ENCODE measurements at places on chromosomes 7 and 10.

DNA sequence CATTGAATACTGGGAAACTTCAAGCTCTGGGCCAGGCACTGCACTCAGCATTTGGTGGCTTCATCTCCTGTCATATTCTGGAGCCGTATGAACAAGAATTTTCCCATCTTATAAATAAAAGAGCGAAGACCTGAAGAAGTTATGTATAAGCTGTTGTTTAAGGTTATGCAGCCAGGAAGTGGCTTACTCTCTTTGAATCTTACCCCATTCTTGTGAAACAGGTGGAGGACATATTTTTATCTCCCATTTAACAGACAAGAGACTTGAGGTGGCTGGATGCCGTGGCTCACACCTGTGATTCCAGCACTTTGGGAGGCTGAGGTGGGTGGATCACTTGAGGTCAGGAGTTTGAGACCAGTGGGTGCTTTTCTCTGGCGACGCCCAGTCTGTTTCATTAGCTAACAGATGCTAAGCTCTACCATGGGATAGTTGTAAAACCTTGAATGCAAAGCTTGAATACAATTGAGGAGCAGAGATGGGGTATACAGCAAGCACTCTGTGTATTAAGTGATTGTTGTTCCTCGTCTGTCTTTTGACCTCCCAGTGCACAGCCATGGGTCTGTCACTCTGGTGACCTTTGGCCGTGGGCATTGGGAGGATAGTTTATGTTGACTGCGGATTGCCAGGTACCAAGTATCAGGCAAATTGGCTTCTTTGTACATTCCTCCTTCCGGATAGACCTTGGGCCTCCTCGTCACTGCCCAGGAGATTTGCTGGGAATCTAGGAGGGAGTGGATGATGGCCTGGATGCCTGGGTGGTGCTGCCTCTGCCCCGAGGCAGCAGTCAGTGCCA is 85.8 kb downstream of the GRK5 start:
- DNase-seq: no peak

- DNase-seq: no peak
These were observed 10.5 kb upstream of the KCP start for GRCh38 chr7:128920913-128921582.

DNA sequence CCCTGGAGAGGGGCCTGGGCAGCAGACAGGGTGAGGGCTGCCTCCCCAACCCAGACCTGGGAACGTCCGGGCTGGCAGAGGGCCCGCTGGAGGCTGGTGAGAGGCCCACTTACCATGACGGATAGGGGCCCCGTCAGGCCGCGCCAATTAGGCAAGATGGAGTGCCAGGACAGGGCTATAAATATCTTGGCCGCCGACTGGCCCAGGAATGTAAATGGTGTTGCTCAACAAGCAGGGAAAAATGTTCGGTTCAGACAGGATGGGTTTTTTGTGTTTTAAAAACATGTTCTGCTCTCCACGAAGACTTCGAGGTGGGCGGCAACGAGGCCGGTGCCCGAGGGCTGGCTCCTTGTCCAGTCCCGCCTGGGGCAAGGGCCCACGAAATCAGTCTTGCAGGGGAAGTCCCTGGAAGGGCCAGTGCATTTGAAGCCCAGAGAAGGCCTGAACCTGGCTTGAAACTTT is 35.8 kb upstream of the ELN start:
- DNase-seq: no peak

GRCh38 chr10:1404323-1405260 is 332.7 kb downstream of the ADARB2 start:
- DNase-seq: no peak

DNA sequence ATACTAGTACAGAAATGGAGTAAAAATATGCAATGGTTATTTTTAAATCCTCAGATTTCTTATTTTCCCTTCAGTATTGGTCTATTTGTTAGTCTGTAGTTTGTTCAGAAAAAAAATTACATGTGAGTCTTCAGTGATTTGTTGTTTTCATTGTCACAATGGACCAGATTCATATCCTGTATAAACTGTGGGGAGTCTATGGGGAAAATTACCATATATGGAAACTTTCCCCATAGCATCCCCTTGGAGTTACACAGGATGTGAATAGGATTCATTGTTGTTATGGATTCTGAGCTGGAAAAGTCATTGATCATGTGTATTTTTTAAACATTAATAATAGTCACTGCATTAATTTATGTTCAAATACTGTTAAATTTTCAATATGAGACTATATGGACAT is 72.6 kb downstream of the ST7 start:
- DNase-seq: no peak

- DNase-seq: no peak
These were observed 87.0 kb downstream of the ADK start for GRCh38 chr10:74238031-74238431.

GRCh38 chr7:55366461-55367070 is 1.4 kb downstream of the LANCL2 start:
- DNase-seq: no peak

GRCh38 chr7:44131173-44132029 is 8.1 kb upstream of the POLD2 start:
- DNase-seq: no peak

- no peak for DNase-seq
These were observed 1027.8 kb upstream of the PHF14 start for GRCh38 chr7:9945857-9946256.

GRCh38 chr7:27143023-27143949 is at the start of gene HOXA5:
TSS of gene HOXA5 (minus strand) at chr7:27143681. CDS start at chr7:27143607, 74 bp downstream.
- DNase-seq: no peak

DNA sequence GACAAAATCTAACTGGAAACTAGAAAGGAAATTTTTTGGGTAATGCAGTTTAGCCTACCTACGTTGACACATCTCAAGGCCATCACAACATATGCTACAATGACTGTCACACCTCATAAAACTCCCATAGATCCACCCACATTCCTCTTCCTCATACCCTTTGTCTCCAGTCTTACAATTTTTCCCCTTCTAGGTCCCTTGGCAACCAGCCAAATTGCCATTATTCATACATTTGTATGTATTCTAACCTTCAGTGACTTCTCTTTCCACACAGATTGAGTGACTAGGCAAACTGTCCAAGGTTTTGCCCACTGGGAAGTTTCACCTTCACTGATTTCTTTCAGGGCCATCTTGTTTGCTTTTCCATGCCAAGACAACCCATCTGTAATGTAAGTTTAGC is 100.5 kb upstream of the TPK1 start:
- no peak for DNase-seq

GRCh38 chr7:41891950-41892349 is 189.1 kb upstream of the INHBA start:
- no peak for DNase-seq

DNA sequence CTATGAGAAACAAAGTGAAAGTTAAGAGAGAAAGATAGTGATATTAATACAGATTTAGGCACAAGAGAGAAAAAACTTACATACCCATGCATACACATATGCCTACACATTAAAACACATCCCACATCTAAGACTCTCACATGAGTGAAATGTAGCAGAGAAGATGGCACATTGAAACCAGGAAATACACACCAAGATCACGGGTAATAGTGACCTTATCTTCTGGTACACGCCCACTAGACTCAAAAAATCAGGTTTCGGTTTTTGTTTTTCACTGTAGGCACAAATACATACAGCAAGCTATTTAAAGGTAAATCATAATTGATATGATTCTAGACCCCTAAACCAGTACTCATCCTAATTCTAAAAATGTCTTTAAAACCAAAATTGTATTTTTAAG is 225.2 kb upstream of the TAC1 start:
- DNase-seq: no peak

DNA sequence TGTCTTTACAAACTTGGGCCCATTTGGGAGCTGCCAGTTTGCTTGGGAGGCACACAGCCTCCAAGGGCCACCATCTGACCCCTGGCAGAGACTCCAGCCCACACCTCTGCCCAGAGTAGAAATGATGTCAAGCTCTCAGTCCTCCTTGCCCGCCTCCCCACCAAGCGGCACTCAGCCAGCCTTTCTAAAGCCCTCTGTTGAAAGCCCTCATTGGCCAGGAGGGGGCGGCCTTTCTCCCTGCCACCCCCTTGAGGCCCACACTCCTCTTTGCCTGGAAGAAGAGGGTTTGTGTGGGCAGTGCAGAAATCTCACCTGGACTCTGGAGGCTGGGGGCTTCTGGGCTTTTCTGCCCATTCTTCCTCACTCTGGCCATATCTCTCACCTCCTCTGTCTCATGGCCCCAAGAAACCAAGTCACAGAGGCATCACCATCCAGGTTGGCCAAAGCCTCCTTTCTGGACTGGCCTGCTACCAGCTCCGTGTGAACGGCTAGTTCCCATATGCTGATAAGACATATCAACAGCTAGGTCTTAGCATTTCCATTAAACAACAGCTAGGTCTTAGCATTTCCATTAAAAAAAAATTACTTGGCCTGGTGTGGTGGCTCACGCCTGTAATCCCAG is 36.1 kb downstream of the UBTD1 start:
- no peak for DNase-seq

DNA sequence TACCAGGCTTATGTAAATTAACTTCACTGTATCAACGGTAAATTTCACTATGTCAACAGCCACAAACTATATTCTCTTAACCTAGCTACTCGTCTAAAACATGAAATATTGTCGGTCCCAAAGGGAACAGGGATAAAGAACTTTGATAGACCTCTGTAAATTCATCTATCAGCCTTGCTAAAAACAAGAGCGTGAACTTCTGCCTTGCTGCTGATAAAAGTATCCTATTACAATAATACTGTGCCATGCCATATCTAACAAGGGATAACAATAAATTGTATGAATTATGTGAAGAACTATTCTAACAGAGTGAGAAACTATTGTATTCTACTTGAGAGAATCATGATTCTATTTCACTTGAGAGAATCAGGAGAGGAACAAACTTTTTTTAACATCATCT is 117.2 kb downstream of the CNOT4 start:
- no peak for DNase-seq

DNA sequence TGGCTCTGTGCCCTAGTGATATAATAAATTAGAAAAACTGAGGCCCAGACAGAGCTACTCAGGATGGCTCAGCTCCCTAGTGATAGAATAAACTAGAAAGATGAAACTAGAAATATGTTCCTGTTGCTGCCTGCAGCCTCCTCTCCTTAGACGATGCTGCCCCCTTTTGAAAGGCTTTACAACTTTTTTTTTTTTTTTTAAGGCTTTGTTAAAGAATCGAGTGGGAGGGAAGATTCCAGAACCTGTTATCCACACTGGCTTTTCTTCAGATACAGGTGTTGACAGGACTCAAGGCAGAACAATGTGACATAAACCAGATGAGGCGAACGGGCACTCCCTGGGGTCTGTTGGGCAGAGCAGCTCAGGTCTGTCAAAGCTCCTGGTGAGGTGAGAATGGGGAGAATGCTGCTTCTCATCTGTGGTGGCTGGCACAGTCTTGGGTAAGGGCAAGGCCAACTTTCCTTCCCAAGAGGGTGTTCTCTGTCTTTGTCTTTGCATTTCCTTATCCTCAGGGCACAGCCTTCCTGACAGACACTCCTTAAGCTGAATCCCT is 175.1 kb downstream of the COBL start:
- DNase-seq: no peak

DNA sequence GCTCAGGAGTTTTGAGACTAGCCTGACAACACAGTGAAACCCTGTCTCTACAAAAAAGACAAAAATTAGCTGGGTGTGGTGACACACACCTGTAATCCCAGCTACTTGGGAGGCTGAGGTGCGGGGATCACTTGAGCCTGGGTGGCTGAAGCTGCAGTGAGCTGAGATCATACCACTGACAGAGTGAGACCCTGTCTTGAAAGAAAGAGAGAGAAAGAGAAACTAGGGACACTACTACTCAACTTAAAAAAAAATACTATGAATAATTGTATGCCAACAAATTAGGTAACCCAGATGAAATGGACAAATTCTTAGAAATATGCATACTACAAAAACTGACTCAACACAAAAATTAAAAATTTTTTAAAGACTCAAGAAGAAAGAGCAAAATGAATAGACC is 28.5 kb downstream of the SMURF1 start:
- no peak for DNase-seq

DNA sequence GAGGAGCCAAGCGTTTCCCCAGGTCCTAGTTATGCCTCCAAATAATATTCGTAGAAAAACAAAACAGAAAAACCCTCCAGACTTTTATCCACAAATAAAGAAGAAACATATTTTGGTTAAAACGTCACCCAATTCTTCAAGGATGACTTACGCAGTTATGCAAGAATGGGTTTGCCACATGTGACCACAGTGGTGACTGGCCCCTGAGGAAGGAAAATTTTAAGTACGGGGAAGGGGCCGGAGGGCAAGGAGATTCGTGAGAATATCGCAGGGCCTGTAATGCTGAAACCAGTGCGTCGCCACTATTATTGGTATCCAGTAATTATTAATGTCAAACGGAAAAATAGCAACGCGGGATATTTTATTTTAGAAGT is 537 bp upstream of the MRPS24 start:
- no peak for DNase-seq

DNA sequence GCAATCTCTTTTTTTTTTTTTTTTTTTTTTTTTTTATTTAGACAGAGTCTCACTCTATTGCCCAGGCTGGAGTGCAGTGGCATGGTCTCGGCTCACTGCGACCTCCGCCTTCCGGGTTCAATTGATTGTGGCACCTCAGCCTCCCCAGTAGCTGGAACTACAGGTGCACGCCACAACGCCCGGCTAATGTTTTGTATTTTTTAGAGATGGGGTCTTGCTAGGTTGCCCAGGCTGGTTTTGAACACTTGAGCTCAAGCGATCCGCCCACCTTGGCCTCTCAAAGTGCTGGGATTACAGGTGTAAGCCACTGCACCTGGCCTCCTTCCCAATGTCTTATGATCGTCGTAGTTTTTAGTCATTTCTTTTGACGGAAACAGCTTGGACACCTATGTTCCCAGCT is 6.6 kb upstream of the ZNF853 start:
- DNase-seq: no peak

- DNase-seq: no peak
These were observed 18.9 kb upstream of the TMEM273 start for GRCh38 chr10:49207113-49207512.

- no peak for DNase-seq
These were observed at the start of gene GTF2I for GRCh38 chr7:74657692-74658177. TSS of gene GTF2I (plus strand) at chr7:74657718. CDS start at chr7:74689129, 31,411 bp downstream.

GRCh38 chr10:46268076-46268881 is 18.5 kb upstream of the ANTXRL start:
- no peak for DNase-seq

- no peak for DNase-seq
These were observed 7.9 kb downstream of the SLC25A28 start for GRCh38 chr10:99612167-99612831.

GRCh38 chr7:106566672-106567071 is 94.3 kb downstream of the CCDC71L start:
- no peak for DNase-seq
